Activated naive CD8-positive, alpha-beta T cell treated with anti-CD3 and anti-CD28 coated beads, Interleukin-2, amount 10 ng/mL, durations not matched to agents 7 days and 5 days (primary cell): ENCODE measurements at places on chromosomes 5 and 9.

GRCh38 chr9:128159784-128160602 is at the start of gene BBLN:
Gene BBLN (plus strand): TSS chr9:128160265. CDS start chr9:128160408, 143 bp downstream.
- DNase-seq, result peak; percentile 92

DNA sequence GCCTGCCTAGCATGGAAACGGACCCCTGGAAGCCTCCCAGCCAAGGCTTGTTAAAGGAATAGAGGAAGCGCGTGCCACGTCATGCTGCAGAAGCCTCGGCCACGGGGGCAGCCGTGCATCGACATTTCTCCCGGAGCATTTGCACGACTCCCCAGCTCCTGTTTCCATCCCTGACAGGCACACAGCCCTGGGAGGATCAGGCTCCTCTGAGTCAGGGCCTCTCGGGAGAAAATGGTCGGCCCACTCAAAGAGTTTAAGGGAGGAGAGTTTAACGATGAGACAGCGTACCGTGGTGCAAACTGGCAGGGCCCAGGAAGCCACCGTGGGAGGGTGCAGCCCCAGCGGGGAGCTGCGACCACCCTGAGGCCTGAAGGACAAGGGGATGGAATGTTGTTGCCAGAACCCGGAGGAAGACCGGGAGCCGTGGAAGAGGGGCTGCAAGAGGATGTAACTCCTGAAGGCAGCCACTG is 213.6 kb downstream of the PAX5 start:
- DNase-seq, result no peak

GRCh38 chr9:110115826-110116542 is 92.0 kb downstream of the C9orf152 start:
- DNase-seq, result no peak

DNA sequence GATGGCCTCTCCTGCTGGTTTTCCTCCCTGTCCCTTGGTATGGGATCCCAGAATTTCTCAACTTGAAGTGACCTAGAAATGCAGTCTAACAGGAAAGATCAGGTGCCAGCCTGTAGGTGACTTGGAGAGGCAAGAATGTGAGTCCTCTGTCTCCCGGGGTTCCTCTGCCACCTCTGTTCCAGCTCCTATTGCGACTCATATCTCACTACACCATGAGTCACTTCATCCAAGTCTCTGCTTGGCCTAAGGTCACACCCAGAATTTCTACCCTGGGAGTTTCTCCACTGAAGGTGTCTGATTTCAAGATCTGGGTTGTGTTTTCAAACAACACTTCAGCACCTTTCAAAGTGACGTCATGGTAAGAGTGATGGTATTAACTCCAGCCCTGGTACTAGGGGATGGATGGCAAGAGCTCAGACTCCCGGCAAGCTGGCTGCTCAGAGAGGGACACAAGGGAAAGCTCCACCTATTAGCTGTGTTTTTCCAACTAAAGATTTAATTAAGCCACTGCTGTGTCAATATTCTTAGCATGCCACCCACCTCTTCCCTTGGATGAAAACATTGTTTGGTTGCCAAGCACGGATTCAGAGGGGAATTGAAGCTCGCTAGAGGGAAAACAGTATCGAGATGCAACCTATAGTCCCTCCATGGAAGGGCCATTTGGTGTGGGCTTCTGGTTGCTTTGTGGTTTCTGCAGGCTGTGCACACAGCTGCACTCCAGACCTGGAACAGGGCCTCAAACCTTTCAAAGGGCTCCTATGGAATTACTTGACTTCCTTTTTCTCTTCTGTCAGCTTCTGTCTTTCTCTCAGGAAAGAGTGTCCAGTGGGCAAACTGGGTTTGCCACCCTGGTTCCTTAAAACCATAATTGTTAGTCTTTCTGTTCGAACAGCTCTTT is 205.7 kb downstream of the GAS1 start:
- no peak for DNase-seq

DNA sequence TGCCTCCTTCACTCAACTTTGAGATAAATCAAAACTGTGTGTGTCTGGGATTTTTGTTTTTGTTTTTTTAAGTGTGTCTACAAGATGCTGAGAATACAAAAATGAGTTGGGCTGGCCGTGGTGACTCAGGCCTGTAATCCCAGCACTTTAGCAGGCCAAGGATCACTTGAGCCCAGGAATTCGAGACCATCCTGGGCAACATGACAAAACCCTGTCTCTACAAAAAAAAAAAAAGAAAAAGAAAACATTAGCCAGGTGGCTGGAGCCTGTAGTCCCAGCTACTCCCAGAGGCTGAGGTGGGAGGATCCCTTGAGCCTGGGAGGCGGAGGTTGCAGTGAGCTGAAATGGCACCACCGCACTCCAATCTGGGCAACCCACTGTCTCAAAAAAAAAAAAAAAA is 21.0 kb downstream of the HNRNPK start:
- no peak for DNase-seq

DNA sequence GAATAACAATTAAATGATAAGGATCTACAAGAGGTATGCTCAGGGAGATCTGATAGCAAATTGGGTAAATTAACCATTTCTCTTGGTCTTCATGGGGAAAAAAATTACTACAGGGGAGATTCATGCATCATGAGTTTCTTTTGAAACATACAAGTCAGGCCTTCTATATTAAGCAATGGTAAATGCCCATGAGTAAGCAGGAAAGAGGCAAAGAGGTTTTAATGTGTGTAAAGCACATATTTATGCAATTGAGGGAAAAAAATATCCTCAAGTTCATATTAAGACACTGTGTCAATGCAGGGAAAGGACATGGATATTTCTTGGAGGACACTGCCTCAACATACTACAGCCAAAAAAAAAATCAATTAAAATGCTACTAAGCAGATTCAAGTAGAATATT is 73.4 kb upstream of the NR4A3 start:
- DNase-seq, result no peak

- no peak for DNase-seq
Measured at GRCh38 chr5:142109331-142110045, 909 bp downstream of the NDFIP1 start.

- DNase-seq, result no peak
Measured at GRCh38 chr9:130446101-130446861, 1.5 kb downstream of the ASS1 start.

DNA sequence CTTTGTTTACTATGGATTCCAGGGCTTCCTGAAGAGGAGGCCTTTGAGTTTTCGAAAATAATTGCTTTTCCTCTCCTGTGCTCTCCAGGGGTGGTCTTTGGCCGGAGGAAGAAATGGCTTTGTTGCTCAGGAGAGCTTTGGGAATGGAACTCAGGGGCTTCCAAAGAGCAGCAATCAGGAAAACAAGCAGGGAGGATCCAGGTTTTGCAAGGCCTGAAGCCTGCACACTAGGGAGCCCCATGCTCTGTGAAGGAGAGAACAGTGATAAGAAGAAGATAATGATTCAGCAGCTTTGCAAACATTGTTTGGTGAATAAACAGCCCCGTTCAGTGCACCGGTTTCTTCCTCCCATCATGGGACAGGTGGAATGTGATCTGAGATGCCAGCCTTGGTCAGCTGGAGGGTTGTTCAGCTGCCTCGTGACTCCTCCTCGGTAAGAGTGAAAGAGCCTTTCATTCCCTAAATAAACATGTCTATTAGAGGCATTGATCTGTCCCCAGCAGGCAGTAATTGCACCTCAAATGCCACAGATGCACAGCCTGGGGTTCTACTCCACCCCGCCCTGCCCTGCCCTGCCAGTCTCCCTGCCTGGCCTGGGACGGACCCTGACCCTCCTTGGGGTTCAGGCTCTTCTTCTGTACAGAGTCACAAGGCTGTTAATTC is 11.5 kb upstream of the ALDH1B1 start:
- no peak for DNase-seq

DNA sequence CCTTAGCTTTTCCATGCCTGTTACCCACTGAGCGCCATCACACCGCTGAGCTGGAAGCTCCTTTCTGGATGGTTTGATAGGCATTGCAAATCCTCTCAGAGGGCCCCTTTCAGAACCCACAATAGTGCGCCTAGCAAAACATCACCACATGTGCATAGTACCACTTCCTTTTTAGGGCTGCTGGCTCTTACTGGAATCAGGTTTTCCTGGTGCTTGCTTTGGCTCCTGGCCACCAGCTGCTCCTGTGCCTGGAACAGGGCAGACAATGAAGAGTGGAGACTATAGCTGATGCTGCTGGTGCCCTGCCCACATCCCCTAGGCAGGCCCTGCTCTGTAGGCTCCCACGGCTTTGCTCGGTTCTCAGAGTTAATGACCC is 163.6 kb upstream of the SEMA6A start:
- no peak for DNase-seq

DNA sequence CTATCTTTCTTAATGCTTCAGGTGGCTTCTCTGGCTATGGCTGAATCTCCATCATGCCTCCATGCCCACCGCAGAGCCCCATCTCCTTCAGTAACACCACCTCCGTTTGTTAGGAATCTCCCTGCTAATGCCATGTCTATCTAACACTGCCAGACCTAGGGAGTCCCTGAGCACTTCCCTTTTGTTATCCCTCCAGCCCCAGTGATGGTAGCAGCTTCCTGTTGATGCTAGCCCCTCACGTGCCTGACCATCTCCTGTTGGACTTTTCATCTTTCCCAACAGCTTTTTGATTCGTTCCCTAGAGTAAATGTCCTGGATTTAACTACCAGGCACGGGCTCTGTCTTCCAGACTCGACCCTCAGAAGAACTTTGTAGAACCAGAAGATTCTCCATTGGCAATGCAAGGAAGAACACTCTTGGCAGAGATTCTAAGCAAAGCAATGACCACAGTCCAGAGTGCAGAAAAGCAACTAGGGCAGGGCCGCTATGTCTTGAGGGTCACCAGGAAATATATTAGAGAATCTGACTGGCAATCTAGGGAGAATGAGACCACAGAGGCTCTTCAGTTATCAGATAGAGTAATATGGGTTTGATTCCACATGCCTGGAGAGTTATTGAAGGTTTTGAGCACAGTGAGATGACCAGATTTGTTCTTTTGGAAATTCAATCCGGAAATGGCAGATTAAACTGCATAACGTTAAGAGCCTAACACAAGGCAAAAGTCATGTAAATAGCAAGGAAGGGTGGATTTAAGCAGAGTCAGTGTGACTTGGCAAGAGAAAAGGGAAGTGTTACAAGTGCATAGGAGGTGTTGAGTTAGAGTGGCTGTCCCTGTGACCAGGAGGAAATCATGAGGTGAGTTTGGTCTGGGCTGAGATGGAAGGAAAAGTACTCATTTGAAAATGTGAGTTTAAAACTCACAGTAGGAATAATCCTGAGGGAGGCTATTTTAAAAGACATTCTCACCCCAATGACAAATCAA is 555.2 kb downstream of the ACTL7B start:
- DNase-seq, result no peak

DNA sequence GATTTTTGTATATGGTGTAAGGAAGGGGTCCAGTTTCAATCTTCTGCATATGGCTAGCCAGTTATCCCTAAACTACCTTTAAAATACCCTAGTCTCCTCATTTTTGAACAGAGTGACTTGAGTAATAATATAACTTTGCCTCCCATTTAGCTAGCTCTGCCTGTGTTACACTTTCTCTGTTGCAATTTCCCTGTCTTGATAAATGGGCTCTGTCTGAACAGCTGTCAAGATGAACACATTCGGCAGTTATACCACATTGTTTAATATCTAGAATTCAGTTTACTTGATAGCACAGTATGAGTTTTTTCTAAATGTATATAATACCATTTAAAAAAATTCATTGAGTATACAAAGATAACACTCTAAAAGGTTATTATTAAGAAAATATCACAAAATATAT is 562.9 kb upstream of the FTMT start:
- DNase-seq, result no peak

GRCh38 chr5:100877274-100877673 is 25.8 kb downstream of the ST8SIA4 start:
- no peak for DNase-seq

DNA sequence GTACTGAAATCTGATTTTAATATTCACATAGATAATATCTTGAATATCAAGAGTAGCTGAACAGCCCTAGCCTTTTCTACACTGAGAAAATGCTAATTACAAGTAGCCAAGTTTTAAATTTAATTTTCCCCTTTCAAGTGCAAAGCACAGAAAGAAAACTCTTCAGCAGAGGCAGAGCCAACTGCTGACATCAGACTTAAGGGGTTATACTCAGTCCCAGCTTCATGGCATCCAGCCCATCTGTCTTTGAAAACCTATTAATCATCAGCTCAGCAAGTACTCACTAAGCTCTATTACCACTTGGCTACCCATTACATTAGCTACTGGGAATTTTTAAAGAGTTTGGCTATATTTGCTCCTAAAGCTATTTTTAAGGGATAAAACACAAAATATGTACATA is 220.5 kb downstream of the SLC12A2 start:
- no peak for DNase-seq
